ENCODE measurements at places on chromosomes 7 and 10. TPM values are rescaled to one million over a fixed set of nuclear protein-coding genes. Genes with fewer than 3 reads are reported as not detected.
A peak's percentile ranks its signal among the peaks of the same experiment; 100 is the strongest.

The SH3PXD2A gene
- total RNA-seq = 15.0 TPM

- H3K36me3 ChIP-seq = peaks cover 8% of the 10 kb centered on the region
- H3K27me3 ChIP-seq = no peaks in the 10 kb centered on the region
- peak overlapping the region; percentile 93 for H3K4me3 ChIP-seq
- H3K4me1 ChIP-seq = peaks cover 18% of the 10 kb centered on the region
Observed at GRCh38 chr10:121926671-121927317, 1.0 kb downstream of the ATE1 start.

The CYP2C18 gene
- not detected for total RNA-seq

DNA sequence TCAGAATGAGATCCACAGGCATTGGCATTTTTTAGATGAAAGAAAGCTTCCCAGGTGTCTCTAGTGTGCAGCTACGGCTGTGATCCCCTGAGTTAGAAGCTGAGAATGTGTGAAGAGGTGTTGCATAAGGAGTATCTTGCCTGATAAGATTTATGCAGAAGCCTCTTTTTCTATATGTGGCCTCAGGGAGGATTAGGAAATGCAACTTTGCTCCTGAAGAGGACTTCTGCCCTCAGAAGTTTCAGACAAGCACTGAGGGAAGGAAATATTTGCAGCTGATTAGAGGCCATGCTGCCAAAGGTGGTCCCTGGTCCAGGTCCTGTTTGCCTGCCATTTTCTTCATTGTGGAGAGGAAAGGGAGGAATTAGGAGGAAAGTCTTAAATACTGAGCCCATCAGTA, 551.8 kb downstream of the PHTF2 start:
- peaks cover 50% of the 10 kb centered on the region for H3K27me3 ChIP-seq
- no peak for DNase-seq
- no peaks in the 10 kb centered on the region for H3K4me1 ChIP-seq
- H3K36me3 ChIP-seq = no peaks in the 10 kb centered on the region

DNA sequence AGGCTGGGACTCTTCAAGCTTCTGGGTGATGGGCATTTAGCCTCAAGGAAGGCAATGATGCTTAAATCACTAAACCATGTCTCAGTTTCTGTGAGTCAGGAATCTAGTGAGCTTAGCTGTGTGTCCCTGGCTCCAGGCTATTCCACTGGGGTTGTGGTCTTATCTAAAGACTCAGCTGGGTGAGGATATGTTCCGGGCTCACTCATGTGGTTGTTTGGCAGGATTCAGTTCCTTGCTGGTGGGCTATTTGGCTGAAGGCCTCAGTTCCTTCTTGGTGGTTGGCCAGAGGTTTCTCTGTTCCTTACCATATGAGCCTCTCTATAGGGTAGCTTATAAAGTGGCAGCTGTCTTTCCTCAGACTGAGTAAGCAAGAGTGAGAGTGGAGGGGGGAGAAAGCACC, 12.0 kb downstream of the EVX1 start:
- no peak overlapping the region for H3K4me3 ChIP-seq
- H3K4me1 ChIP-seq = no peaks in the 10 kb centered on the region
- H3K27me3 ChIP-seq = no peaks in the 10 kb centered on the region
- no peak overlapping the region for H3K27ac ChIP-seq

DNA sequence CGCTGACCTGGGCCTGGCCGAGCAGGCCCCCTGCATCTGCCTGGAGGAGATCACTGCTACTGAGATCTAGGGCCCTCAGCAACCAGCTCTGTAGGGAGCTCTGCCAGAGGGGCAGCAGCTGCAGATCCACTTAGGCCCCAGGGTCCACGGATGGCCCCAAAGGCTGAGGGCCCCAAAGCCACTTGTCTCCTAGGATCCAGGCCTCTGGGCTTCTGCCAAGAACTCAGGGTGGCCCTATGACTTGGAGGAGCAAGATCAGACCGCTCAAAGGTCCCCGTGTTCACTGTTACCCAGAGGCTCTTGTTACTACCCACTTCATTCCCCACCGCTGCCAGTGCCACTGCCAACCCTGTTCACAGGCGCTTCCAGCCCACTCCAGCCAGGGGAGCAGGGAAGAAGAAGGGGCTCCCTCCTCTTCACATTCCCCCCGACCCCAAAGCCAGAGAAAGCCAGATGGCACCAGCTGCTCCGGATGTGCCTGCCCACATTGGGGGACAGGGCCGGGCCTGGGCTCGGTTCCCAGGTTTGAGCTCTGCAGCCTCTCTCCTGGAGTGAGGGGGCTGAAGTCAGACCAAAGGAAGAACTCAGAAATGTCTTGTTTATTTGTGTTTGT, 7.6 kb downstream of the LZTS2 start:
- H3K4me3 ChIP-seq = no peak overlapping the region
- H3K27ac ChIP-seq = no peak overlapping the region
- peaks cover 19% of the 10 kb centered on the region for H3K36me3 ChIP-seq
- no peak for DNase-seq

DNA sequence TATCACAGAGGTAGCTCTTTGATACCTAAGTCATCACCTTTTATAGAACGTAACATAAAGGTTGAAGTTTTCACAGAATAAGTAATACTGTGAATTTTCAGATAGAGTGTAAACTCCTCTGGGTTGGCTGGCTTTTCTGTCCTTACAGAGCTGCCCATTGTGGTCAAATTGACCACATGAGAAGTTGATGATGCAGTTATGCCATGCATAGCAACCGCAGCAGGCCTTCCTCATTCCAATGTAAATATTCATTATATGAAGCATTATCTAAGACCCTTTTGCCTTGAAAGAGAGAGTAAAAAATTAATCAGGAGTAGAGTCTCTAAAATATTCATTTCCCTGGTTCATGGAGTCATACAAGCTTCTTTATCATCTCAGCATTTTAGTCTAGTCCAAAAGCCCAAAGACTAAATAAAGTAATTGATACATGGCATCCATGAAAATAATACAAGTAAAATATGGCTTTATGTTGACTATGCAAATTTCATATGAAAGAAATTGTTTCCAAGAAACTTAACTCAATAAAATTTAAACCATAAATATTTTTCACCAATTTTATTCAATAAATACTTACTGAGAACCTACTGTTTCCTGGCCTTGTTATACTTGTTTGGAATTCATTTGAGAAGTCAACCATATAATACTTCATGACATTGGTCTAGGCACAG, 516.4 kb downstream of the PCDH15 start:
- H3K4me3 ChIP-seq = no peak overlapping the region
- DNase-seq = no peak
- no peaks in the 10 kb centered on the region for H3K36me3 ChIP-seq
- no peak overlapping the region for H3K27ac ChIP-seq

DNA sequence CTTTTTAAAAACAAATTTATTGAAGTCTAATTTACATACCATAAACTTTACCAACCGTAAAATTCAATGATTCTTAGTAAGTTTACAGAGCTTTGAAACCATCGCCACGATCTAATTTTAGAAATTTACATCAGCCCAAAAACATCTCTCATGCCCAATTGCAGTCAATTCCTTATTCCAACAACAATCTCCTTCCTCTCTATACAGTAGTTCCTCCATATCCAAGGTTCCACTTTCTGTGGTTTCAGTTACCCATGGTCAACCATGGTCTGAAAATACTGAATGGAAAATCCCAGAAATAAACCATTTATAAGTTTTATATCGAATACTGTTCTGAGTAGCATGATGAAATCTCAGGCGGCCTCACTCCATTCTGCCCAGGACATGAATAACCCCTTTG, 183.4 kb upstream of the ADCY1 start:
- H3K27ac ChIP-seq = no peak overlapping the region
- no peaks in the 10 kb centered on the region for H3K4me1 ChIP-seq
- no peak overlapping the region for H3K4me3 ChIP-seq
- DNase-seq = no peak

DNA sequence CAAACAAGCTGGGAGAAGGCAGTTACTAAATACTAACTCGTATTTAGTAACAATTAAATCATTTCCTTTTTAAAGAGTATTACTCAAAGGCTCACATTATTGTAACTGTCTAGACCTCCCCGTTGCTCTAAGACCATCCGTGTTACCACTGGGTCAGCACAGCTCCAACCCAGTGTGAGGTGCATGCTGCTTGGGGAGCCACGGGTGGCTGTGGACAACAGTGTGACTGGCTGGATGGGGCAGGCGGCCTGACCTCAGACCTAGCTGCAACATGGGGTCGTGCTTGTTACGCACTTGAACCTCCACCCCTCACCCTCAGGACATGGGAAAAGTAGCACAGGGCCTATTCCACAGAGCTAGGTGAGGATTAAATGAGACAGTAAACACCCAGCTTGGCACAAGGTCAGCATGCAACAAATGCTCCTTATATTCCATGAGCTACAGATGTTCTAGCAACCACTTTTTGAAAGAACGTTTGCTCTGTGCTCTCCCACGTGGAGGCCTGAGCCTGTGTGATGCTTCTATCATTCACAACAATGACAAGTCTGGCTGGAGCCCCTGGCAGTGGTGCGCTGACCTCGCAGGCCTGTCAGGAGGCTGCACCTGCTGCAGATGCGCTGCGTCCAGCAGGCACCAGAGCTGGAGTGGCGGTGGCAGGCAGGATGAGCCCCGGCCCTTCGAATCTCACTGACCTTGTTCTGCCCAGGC, 135.7 kb downstream of the PKD1L1 start:
- no peaks in the 10 kb centered on the region for H3K36me3 ChIP-seq
- H3K27ac ChIP-seq = no peak overlapping the region
- no peaks in the 10 kb centered on the region for H3K4me1 ChIP-seq
- H3K27me3 ChIP-seq = no peaks in the 10 kb centered on the region
- H3K4me3 ChIP-seq = no peak overlapping the region

DNA sequence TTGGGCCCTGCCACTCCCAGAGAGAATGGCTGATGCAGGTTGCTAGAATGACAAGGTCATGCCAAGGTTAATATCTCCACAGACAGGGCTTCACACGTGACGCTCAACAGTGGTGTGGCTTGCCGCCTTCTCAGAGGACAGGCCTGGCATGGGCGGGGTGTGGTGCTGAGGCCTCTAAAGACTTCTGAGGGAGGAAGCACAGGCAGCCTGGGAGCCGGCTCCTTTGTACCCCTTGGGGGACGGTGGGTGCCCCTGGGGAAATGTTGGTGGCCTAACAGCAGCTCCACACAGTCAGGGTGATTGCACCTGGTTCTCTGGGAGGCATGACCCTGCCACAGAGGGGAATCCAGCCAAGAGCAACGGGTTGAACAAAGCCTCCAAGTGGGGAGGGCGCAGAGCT, 115.1 kb downstream of the PKD1L1 start:
- no peaks in the 10 kb centered on the region for H3K27me3 ChIP-seq
- no peak overlapping the region for H3K27ac ChIP-seq
- no peaks in the 10 kb centered on the region for H3K4me1 ChIP-seq
- no peaks in the 10 kb centered on the region for H3K36me3 ChIP-seq

- H3K27ac ChIP-seq = no peak overlapping the region
- DNase-seq = no peak
- no peak overlapping the region for H3K4me3 ChIP-seq
- no peaks in the 10 kb centered on the region for H3K36me3 ChIP-seq
- H3K4me1 ChIP-seq = no peaks in the 10 kb centered on the region
- H3K27me3 ChIP-seq = no peaks in the 10 kb centered on the region
Observed at GRCh38 chr7:137545059-137545716, 201.7 kb upstream of the PTN start.

The SCART1 gene
- total RNA-seq = 1.3 TPM

DNA sequence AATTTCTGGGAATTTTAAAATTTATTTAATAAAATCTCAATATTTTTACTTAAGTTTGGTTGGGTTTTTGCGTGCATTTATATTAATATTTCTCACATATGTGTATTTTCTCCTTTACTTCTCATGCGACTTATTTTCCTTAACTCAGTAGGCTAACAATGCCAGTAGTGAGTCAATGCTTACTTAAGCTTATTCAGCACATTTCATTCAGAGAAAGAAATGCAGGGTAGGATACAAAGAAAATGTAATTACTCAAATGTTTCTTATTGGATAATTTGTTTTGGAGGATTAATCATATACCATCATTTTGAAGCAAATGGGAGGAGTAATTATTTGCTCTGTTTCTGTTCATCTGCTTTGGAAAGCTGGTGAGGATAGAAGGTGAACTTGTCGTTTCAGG, 623.5 kb downstream of the POM121L12 start:
- no peak overlapping the region for H3K27ac ChIP-seq
- no peaks in the 10 kb centered on the region for H3K36me3 ChIP-seq
- H3K4me3 ChIP-seq = no peak overlapping the region
- H3K4me1 ChIP-seq = no peaks in the 10 kb centered on the region
- peaks cover 71% of the 10 kb centered on the region for H3K27me3 ChIP-seq

- H3K27ac ChIP-seq = no peak overlapping the region
- H3K4me1 ChIP-seq = no peaks in the 10 kb centered on the region
- peaks cover 7% of the 10 kb centered on the region for H3K36me3 ChIP-seq
- DNase-seq = no peak
- H3K27me3 ChIP-seq = no peaks in the 10 kb centered on the region
Observed at GRCh38 chr7:1883834-1884582, 213.9 kb downstream of the ELFN1 start.

DNA sequence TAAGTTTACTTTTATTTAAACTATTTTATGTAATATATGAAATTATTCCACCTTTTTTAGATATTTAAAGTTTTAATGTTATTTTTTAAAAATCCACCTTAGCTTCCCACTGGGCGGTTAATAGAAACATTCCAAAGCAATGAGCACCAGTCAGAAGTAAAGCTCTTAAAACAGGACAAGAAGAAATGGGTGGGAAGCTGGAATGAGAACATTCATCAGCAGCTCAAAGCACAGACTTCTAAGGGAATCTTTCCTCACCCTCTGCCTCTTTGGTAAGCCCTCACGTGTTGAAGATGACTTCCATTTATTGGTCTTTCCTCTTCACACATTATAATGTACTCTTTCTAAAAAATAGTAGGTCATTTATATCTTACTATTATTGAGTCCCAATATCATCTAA, 3.1 kb downstream of the AGMO start:
- H3K4me1 ChIP-seq = no peaks in the 10 kb centered on the region
- H3K27me3 ChIP-seq = peaks cover 61% of the 10 kb centered on the region
- no peak for DNase-seq
- no peaks in the 10 kb centered on the region for H3K36me3 ChIP-seq

GRCh38 chr10:129440247-129440646, 26.8 kb upstream of the MGMT start:
- no peaks in the 10 kb centered on the region for H3K4me1 ChIP-seq
- H3K4me3 ChIP-seq = no peak overlapping the region
- no peaks in the 10 kb centered on the region for H3K27me3 ChIP-seq
- DNase-seq = peak; percentile 16
- no peaks in the 10 kb centered on the region for H3K36me3 ChIP-seq

DNA sequence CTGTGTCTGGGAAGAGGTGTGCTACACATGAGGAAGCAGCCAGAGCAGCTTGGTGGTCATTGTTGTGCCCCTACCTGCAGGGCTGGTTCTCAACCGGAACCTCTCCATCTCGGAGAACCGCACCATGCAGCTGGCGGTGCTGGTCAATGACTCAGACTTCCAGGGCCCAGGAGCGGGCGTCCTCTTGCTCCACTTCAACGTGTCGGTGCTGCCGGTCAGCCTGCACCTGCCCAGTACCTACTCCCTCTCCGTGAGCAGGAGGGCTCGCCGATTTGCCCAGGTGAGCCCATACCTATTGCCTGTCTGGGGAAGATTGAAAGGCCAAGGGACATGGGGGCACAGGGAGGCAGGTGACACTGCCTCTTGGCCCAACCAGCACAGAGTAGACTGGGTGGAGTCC, 29.3 kb upstream of the CSGALNACT2 start:
- H3K4me1 ChIP-seq = no peaks in the 10 kb centered on the region
- H3K27ac ChIP-seq = no peak overlapping the region
- no peaks in the 10 kb centered on the region for H3K36me3 ChIP-seq
- H3K27me3 ChIP-seq = no peaks in the 10 kb centered on the region

The CYP3A4 gene
- total RNA-seq = not detected

GRCh38 chr10:47061776-47062175, 150.5 kb downstream of the PTPN20 start:
- H3K4me3 ChIP-seq = no peak overlapping the region
- H3K4me1 ChIP-seq = no peaks in the 10 kb centered on the region
- no peak for DNase-seq
- H3K36me3 ChIP-seq = no peaks in the 10 kb centered on the region
- no peak overlapping the region for H3K27ac ChIP-seq

Data from MCF 10A (cell line).